Dermis microvascular lymphatic vessel endothelial cell (primary cell): ENCODE measurements at places on chromosomes 16 and 17. TPM values are rescaled to one million over a fixed set of nuclear protein-coding genes. Genes with fewer than 3 reads are reported as not detected.

DNA sequence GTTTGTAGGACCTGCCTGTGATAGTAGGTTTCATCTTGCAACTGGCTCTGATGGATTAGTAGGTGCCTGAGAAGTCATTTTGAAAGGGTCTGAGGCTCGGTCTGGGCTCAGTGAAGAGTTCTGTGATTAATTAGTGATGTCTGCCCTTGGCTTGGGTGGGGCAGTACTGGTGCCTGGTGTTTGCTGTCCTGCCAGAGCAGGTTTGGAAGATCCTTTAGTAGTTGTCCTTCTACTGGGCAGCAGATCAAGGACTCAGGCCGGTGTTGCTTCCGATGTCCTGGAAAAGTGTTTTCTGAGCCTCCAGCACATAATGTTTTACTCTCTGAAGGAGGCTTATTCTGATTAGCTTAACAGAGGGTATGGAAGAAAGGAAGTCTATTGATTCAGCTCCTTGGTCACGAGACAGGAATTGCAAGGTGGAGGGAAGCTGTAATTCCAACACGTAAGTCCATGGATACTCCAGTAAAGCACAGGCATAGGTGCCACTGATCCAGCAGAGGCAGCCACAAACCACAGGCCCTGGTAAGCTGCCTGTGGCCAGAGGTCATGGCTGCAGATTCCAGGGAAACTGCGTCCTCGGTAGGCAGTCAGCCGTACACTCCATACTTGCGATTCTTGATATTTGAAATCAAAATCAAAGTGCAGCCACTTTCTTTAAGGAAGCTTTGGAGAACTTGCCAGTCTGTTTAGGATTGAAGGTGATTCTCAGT lies 18.7 kb downstream of the HLF start:
- no peak for DNase-seq

DNA sequence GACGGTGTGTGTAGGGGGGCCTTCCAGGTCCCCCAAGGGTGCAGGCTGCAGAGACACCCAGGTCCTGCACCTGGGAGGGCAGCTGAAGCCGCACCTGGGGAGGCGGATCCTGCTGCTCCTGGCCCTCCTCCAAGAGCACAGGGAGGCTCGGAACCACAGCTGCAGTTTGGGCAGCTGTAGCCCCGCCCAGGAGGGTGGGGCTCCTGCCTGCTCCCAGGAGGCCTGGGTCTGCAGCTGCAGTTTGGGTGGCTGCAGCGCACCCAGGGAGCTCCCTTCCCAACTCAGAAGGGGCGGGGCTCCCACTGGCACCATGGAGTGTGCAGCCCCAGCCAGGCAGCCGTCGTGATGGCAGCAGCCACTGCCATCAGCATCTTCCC lies 69.4 kb upstream of the NKD1 start:
- no peak for DNase-seq

GRCh38 chr17:44071198-44071520 lies 624 bp downstream of the G6PC3 start:
- no peak for DNase-seq

DNA sequence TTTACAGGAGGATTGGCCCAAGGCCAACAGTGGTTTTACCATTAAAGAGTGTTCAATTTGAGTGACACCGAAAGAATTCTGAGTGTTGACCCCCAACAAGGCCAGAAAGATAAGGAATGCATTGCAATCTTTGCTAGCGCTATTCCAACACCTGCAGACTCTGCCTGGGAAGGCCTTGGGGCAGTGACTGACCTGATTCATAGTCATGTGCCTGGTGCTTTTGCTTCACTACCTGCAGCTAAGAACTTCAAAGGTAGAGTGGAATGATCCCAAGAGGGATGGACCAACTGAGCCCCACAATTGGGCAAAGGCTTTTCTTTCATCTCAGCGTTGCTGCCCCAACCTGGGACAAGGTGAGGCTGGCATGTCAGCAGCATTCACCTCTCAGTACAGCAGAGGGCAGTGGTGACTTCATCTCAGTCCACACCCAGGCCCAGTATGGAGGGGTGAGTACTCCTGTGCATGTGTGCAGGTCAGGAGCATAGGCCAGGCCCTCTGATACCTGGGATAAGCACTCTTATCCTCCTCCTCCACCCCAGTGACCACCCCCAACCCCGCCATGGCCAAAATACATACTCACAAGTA lies 149.6 kb upstream of the GNAO1 start:
- no peak for DNase-seq

DNA sequence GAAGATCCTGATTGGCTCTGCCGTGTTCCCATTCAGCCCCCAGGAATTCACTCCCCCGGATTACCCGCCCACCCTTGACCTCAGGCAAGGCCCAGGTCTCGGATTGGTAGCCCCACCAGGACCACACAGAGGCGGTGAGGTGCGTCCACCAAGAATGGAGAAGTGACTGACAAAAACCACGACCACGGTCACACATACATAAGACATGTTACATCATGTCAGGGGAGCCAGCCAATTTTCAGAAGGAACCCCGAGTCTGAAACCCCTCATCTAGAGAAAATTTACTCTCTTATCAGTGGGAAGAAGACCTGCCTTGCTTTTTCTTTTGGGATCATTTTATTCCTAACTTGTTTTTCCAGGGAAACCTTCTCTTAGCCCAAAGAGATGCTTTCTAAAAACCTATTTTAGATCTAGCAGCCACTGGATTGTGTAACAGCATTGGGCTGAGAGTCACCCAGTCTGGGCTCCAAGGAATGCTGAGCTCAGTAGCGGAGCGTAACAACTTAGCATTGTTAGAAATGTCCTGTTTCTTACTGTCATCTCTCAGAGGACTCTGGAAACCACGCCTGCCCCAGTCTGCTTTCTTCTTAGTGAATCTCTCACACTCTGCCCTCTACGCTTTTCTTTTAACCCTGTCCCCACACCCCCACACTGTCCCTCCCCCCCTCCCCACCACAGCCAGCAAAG lies 164.1 kb downstream of the CMIP start:
- no peak for DNase-seq

DNA sequence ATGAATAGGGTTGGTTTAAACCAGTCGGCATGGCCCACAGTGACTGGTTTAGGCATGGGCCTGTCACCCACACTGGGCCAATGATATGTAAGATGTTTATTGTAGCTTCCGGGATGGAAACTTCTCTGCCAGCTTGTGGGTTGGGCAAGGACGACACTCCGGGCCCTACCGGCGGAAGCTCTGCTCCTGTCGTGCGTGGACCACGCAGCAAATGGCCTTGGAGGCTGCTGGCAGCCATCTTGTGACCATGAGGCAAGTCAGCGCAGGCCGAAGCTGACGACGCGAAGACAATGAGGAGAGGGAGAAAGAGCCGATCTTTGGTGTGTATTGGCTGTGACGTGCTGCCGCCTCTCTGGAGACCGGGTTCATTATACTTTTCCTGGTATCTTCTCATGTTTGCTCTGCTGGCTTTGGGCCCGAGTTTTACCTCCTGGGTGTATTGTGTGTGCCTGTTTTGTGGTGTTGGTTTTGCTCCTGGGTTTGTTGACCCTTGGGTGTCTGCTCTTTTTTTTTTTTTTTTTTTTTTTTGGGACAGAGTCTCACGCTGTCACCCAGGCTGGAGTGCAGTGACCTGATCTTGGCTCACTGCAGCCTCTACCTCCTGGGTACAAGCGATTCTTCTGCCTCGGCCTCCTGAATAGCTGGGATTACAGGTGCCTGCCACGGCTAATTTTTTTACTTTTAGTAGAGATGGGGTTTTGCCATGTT lies 15.4 kb downstream of the SLC25A10 start:
- no peak for DNase-seq

- DNase-seq = no peak
Measured at GRCh38 chr17:75370286-75370915, 35.1 kb downstream of the GRB2 start.

- no peak for DNase-seq
Measured at GRCh38 chr17:41563607-41564170, 8.2 kb downstream of the KRT9 start.

DNA sequence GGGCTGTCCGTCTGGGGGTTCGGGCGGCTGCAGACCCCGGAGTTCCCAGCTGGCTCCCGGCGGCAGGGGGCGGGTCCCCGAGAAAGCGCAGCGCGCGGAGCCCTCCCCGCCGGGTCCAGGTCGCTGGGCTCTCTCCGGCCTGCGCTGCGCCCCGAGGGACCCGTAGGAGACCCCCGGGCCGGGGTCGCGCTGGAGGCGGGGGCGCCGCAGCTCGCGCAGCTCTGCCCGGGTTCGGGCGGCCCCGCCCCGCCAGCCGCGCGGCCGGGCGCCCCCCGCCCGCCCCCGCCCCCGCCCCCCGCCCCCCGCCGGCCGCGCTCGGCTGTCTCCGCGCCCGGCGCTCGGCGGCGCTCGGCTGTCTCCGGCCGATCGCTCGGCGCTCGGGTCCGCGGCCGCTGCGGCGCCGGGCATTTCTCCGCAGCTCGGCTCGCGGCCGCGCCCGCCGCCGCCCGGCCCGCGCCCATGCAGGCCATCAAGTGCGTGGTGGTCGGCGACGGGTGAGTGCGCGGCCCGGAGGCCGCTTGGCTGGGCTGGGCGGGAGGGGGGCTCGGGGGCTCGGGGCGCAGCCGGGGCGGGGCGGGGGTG lies at the start of gene RAC3:
RAC3 (plus strand) TSS at position 376 of the 582 bp plus-strand sequence; CDS start at position 460, 84 bp downstream.
- no peak for DNase-seq

DNA sequence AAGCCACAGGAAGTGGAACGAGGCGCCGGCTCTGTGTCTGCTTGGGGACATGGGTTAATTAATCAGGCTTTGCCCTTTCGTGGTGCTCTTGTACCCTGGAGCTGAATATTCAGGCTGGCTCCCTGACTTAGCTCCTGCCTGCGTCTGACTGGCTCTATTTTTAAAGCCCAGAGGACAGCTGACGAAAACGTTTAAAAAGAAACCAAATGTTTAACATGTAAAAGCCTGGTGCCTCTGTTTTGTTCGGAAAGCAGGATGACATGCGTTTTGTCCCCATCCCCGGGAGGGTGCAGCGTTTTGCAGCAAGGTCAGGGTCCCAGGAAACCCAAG lies 61.1 kb downstream of the NT5M start:
- DNase-seq = no peak

- DNase-seq = no peak
Measured at GRCh38 chr17:45848405-45848804, 3.7 kb downstream of the SPPL2C start.

GRCh38 chr16:74743045-74743667 lies 31.5 kb downstream of the FA2H start:
- DNase-seq = no peak

GRCh38 chr16:65846210-65846602 lies 520.3 kb upstream of the CDH5 start:
- no peak for DNase-seq

Gene EPX
- total RNA-seq = not detected in 2 replicates

Gene KSR1
- 6.2 and 17.4 TPM in 2 replicates for total RNA-seq

Gene PPP4C
- 214 and 244 TPM in 2 replicates for total RNA-seq

Gene SMIM22
- total RNA-seq = not detected in 2 replicates

Gene CLEC18B
- 0.13 TPM in 1 of 2 replicates, not detected in the other for total RNA-seq

Gene SLC47A2
- total RNA-seq = not detected in 2 replicates

Gene PFAS
- total RNA-seq = 19.0 and 23.9 TPM in 2 replicates
